ENCODE measurements at places on chromosomes 16 and 17. TPM values are rescaled to one million over a fixed set of nuclear protein-coding genes. Genes with fewer than 3 reads are reported as not detected.
A peak's percentile ranks its signal among the peaks of the same experiment; 100 is the strongest.

DNA sequence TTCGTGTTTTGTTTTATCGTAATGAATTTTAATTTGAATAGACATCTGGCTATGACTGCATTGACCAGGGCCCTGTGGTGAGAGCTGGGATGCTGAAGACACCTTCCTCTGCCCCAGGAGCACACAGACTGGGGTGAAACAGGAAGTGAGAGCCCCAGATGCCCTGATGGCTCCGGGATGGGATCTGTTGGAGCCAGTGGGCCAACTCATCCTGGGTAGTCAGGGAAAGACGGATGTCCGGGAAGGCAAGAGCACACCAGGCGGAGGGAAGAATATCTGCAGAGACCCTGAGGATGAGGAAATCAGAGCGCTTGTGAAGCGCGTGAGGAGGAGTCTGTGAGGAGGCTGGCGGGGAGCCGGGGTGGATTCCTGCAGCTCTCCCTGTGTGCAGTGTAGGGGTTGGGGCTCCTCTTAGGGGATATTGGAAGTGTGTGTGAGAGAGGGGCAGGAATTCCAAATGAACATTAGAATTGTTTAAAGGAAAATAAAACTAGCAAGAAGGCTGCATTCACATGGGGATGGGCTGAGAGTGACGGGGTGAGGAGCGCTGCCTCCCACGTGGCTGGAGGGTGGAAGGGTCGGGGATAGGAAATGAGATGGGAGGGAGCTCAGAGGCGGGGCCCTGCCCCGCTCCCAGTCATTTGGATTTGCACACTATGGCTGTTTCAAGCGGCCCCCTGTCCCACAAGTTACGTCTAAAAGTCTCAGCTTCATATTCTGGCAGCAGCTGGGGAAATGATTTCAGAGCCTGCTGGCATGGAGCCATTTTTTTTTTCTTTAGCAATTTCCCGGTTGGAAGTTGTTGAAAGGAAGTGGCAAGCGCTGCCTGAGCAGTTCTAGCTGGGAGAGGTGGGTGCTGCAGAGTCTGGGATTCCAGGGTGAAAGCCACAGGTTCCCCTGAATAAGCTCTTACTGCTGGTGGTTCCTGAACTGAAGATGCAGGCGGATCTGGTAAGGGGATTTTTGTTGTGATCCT, 71.2 kb upstream of the LGALS9 start:
- no peak overlapping the region for H3K4me3 ChIP-seq
- peaks cover 6% of the 10 kb centered on the region for H3K36me3 ChIP-seq
- peaks cover 4% of the 10 kb centered on the region for H3K4me1 ChIP-seq
- no peak overlapping the region for H3K27ac ChIP-seq

Gene ZNF385C
- 2.7 TPM for total RNA-seq

DNA sequence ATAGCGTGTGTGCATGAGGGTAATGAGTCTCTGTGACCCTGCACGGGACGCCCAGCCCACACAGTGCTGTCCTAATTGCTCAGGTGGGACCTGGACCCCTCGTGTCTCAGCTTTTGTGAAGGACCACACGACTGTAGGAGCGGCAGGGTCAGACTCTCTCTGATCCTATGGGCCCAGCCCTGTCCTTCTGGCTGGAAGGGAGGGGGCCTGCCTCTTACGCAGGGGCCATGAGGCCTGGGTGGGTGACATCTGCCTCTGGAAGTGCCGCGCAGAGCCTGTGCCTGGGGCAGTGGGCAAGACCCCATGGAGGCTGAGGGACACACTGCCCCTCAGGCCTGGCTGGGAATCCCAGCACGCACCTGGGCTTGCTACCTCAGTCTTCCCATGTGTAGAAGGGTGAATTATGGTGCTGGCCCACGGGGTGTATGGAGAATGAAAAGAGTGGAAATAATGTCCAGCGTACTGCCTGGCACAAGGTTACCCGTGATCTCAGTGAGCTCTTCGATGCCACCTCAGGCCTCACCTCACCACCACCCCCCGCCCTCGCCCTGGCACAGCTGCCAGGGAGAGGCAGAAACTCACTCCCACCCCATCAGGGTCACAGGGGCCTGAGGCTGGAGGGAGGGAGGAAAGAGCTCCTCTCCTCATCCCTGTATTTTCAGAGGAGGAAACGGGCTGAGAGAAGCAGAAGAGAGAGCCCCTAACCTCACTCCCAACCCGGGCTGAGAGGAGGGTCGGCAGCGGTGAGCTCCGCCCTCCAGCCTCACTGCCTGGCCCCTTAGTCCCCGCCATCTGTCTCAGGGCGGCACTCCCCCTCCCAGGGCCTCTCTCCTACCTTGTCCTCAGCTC, 27.1 kb upstream of the DBNDD1 start:
- peaks cover 3% of the 10 kb centered on the region for H3K4me1 ChIP-seq
- H3K4me3 ChIP-seq = peak overlapping the region; percentile 53
- peak; percentile 58 for DNase-seq
- peaks cover 8% of the 10 kb centered on the region for H3K36me3 ChIP-seq

- H3K27me3 ChIP-seq = peaks cover 7% of the 10 kb centered on the region
- no peaks in the 10 kb centered on the region for H3K4me1 ChIP-seq
- H3K4me3 ChIP-seq = no peak overlapping the region
- no peak overlapping the region for H3K27ac ChIP-seq
- no peak for DNase-seq
- H3K36me3 ChIP-seq = no peaks in the 10 kb centered on the region
Measured at GRCh38 chr16:21590287-21590686, 9.1 kb upstream of the METTL9 start.

Gene CES5A
- not detected for total RNA-seq

GRCh38 chr16:8663192-8664089, 11.0 kb upstream of the ABAT start:
- no peaks in the 10 kb centered on the region for H3K4me1 ChIP-seq
- no peak for DNase-seq
- no peak overlapping the region for H3K27ac ChIP-seq
- no peaks in the 10 kb centered on the region for H3K36me3 ChIP-seq

- peaks cover 12% of the 10 kb centered on the region for H3K36me3 ChIP-seq
- H3K4me1 ChIP-seq = no peaks in the 10 kb centered on the region
- H3K4me3 ChIP-seq = no peak overlapping the region
Measured at GRCh38 chr16:69276148-69277115, 34.7 kb upstream of the VPS4A start.

Gene SIRT7
- total RNA-seq = 34.0 TPM

GRCh38 chr16:74749291-74750055, 25.1 kb downstream of the FA2H start:
- DNase-seq = no peak
- H3K27ac ChIP-seq = no peak overlapping the region
- no peak overlapping the region for H3K4me3 ChIP-seq
- H3K27me3 ChIP-seq = peaks cover 7% of the 10 kb centered on the region
- H3K36me3 ChIP-seq = no peaks in the 10 kb centered on the region

DNA sequence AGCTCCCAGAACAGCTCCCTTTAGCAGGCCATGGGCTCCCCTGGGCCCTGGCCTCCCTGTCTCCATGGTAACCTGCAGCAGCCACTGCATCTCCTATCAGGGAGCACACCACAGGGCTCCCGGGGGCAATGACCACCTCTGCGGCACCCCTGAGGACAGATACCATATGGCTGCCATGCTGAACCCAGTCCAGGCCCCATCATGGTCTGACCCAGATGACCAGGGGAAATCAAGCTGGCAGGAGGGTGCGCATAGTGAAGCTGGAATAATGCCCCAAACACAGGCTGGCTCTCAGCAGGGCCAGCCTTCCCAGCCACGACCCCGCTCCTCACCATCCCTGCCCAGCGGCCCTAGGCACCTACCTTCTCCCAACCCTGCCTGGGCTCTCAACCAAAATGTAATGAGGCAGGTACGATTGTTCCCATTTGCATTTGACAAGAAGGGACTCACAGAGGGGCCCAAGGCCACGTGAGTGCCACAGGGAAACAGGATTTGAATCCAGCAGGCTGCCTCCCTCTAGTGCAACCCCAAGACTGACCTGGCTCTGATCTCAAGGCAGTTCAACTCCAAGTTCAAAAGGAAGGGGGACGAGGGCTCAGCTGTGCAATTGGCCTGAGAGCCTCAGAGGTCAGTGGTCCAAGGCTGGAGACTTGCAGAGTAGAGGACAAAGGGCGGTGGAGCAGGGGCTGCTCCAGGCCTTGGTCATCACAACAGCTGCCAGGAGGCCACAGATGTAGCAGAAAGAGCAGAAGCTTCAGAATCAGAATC, 2.4 kb downstream of the RUNDC3A start:
- H3K27me3 ChIP-seq = peaks cover 58% of the 10 kb centered on the region
- H3K4me3 ChIP-seq = no peak overlapping the region
- no peak overlapping the region for H3K27ac ChIP-seq
- H3K36me3 ChIP-seq = no peaks in the 10 kb centered on the region

Gene LPCAT2
- 5.1 TPM for total RNA-seq

DNA sequence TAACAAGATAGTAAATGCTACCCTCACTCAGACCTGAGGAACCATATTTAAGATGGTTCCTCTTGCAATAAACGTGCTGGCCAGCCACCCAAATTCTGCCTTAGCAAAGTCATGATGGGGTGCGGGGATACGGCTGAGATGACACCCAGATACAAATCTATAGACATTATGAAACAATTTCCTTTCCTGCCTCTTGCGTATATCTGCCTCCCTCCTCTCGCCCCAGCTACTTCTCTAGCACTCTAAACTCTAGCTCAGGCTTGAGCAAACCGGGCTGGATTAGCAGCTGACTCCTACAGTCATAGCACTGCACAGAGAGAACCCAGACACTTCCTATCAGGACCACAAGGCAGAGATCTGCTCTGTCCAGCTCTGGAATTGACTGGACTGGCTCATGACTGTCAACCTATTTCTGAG, 22.3 kb downstream of the CD300LF start:
- no peak overlapping the region for H3K4me3 ChIP-seq
- no peak for DNase-seq
- H3K4me1 ChIP-seq = no peaks in the 10 kb centered on the region

GRCh38 chr16:67530013-67530939, 1.6 kb downstream of the RIPOR1 start:
- peak overlapping the region; percentile 87 for H3K4me3 ChIP-seq
- DNase-seq = no peak
- H3K27ac ChIP-seq = peak overlapping the region; percentile 93
- H3K4me1 ChIP-seq = peaks cover 15% of the 10 kb centered on the region
- no peaks in the 10 kb centered on the region for H3K36me3 ChIP-seq
- peaks cover 15% of the 10 kb centered on the region for H3K27me3 ChIP-seq

GRCh38 chr16:88505405-88506082, 52.5 kb downstream of the ZFPM1 start:
- peaks cover 30% of the 10 kb centered on the region for H3K4me1 ChIP-seq
- no peak for DNase-seq
- no peaks in the 10 kb centered on the region for H3K27me3 ChIP-seq
- peak overlapping the region; percentile 57 for H3K4me3 ChIP-seq
- peak overlapping the region; percentile 95 for H3K27ac ChIP-seq

- no peak overlapping the region for H3K4me3 ChIP-seq
- H3K4me1 ChIP-seq = peaks cover 6% of the 10 kb centered on the region
- no peaks in the 10 kb centered on the region for H3K27me3 ChIP-seq
- no peak for DNase-seq
- H3K27ac ChIP-seq = peak overlapping the region; percentile 72
Measured at GRCh38 chr16:67917852-67918236, 13.8 kb downstream of the CTRL start.

- no peaks in the 10 kb centered on the region for H3K4me1 ChIP-seq
- no peak overlapping the region for H3K27ac ChIP-seq
- H3K27me3 ChIP-seq = peaks cover under 1% of the 10 kb centered on the region
- H3K4me3 ChIP-seq = no peak overlapping the region
- H3K36me3 ChIP-seq = peaks cover 26% of the 10 kb centered on the region
Measured at GRCh38 chr17:28196636-28197035, 122.4 kb upstream of the TMEM97 start.

- no peaks in the 10 kb centered on the region for H3K27me3 ChIP-seq
- peak overlapping the region; percentile 69 for H3K4me3 ChIP-seq
- peaks cover 14% of the 10 kb centered on the region for H3K4me1 ChIP-seq
- peak overlapping the region; percentile 82 for H3K27ac ChIP-seq
Measured at GRCh38 chr17:75633486-75634375, 497 bp downstream of the SMIM5 start.

GRCh38 chr16:80936410-80936809, 70.3 kb downstream of the CMC2 start:
- no peak overlapping the region for H3K4me3 ChIP-seq
- H3K27me3 ChIP-seq = peaks cover 40% of the 10 kb centered on the region
- no peaks in the 10 kb centered on the region for H3K36me3 ChIP-seq
- H3K27ac ChIP-seq = no peak overlapping the region

Gene PRCD
- total RNA-seq = 0.86 TPM

DNA sequence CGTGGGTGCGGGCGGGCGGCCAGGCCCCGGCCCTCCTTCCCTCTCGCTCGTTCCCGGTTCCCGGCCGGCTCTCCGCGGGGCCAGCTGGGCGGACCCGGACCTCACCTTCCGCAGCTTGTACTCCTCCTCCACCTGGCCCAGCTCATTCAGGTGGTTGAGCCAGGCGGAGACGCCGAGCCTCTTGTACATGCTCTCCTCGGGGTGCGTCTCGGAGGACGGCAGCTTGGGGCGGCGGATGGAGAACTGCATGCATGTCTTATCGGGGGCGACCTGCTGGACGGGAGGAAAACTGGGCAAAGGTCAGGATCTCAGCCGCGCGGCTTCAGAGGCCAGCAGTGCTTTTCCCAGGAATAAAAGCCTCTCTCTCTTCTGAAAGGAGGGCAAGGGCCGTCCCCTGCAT, 85.4 kb downstream of the TBC1D16 start:
- peak overlapping the region; percentile 96 for H3K27ac ChIP-seq
- H3K27me3 ChIP-seq = no peaks in the 10 kb centered on the region
- H3K36me3 ChIP-seq = peaks cover 14% of the 10 kb centered on the region
- H3K4me1 ChIP-seq = peaks cover 41% of the 10 kb centered on the region
- no peak for DNase-seq

- H3K27me3 ChIP-seq = no peaks in the 10 kb centered on the region
- no peak overlapping the region for H3K4me3 ChIP-seq
- peak overlapping the region; percentile 14 for H3K27ac ChIP-seq
- H3K36me3 ChIP-seq = peaks cover 38% of the 10 kb centered on the region
Measured at GRCh38 chr17:5352681-5353289, 66.7 kb downstream of the NUP88 start.

Gene GP1BA
- not detected for total RNA-seq

Gene OTOA
- total RNA-seq = 0.07 TPM

Data from progenitor cell of endocrine pancreas (in vitro differentiated cells).